Gastrocnemius medialis (tissue), 4 donors: ENCODE measurements at places on chromosomes 4 and X. TPM values are rescaled to one million over a fixed set of nuclear protein-coding genes. Genes with fewer than 3 reads are reported as not detected.

DNA sequence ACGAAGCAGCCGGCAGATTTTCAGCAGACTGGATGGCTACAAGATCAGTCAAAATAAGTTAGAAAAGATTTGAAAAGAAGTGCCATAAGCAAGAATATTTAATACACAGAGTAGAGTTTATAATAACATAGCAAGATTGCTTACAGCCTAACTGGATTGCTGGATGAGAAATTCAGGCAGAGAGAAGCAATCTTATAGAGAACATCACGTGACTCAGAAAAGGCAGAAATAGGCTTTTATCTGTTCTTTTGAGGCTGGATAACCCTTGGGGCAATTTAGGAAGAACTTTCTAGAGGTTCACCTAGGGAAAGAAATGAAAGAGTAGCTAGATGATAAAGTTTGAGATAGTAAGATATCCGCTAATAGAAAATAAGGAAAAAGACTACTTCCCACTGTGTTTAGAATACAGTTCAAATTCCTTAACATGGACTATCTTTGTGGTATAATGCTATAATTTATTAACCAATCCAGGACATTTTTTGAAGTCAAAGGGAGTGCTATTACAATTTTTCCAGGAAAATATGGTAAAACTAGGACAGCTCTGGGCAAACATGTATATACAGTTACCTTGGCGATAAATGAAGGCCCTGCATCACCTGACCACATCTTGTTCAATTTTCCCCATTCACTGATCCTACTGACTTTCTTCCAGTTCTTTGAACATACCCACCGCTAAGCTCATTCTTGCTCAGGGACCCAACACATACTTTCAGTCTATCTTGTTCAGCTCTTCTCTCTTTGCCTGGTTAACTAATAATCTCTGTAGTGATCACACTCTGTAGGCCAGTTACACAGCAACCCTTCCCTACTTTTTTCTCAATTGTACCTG, 12.7 kb upstream of the SPCS3 start:
- no peak for DNase-seq

CD38 gene
- total RNA-seq: 9.0 TPM

MAPK10 gene
- total RNA-seq: 0.35 TPM

DNA sequence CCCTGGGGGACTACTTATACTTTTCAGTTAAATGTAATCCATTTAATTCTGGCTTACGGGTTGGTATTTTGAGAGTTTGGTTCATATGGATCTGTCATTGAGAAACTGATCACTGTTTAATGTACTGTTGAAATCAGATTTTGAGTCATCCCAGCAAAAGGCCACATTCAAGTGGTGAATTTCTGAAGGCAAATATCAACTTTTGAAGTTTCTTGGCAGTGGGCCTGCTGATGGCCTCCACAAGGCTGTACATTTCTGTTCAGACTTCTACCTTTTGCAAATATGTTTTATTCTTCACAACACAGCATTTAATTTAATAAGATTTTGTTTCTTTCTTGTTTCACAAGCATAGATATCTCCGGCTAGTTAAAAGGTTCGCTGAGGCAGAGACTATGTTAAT, 138.7 kb downstream of the PDGFC start:
- no peak for DNase-seq

GRCh38 chrX:120761810-120762209, 113.9 kb downstream of the CT47B1 start:
- no peak for DNase-seq

TCEAL6 gene
- total RNA-seq: not detected

GABRB1 gene
- not detected for total RNA-seq

RADX gene
- total RNA-seq: 1.3 TPM

DNA sequence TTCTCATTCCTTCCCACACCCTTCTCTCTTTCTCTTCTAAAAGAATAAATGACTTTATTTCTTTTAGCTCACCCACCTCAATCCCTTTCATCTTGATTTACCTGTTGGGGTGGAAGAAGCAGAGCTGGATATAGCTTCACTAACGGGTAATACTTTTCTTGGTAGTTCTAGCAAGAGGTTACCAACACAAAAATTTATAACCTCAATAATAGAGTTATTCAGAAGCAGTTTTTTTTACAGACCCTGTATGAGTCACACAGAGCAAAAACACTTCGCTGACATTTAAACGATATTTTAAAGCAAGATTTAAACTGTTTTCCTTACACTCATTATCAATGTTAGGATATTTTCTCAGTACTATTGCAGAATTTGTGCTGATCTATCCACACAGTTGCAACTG, 42.4 kb downstream of the CBLL2 start:
- no peak for DNase-seq

ADH1A gene
- total RNA-seq: 2.0 TPM
